ENCODE measurements at places on chromosomes 2 and 18. TPM values are rescaled to one million over a fixed set of nuclear protein-coding genes. Genes with fewer than 3 reads are reported as not detected.

Gene MBP
- total RNA-seq, result 29.1 TPM

Gene PMAIP1
- 73.9 TPM for total RNA-seq

DNA sequence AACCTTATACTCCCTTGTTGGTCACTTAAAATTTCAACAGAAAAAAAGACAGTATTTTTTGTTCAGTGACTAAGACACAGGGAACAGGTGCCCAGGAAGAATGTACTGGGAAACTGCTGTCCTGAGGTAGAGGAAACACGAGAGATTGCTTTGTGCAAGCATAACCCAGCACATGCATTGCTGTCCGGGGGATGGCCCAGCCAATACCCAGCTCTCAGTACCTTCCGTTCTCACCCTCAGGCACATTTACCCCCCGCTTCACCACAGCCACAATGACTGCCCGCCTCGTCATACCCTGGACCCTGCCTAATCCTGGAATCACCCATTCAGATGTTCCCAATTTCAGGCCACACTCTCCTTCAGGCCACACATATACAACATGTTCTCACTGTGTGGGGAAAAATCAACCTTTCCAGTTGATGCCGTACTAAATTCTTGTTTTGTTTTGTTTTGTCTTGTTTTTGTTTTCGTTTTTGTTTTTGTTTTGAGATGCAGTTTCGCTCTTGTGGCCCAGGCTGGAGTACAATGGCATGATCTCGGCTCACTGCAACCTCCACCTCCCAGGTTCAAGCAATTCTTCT, 140.7 kb downstream of the ESCO1 start:
- no peak for DNase-seq

- DNase-seq, result peak; percentile 14
Observed at GRCh38 chr18:6482198-6482977, 67.7 kb upstream of the L3MBTL4 start.

Gene GTF2A1L
- total RNA-seq, result not detected

Gene ABCB11
- total RNA-seq, result not detected

DNA sequence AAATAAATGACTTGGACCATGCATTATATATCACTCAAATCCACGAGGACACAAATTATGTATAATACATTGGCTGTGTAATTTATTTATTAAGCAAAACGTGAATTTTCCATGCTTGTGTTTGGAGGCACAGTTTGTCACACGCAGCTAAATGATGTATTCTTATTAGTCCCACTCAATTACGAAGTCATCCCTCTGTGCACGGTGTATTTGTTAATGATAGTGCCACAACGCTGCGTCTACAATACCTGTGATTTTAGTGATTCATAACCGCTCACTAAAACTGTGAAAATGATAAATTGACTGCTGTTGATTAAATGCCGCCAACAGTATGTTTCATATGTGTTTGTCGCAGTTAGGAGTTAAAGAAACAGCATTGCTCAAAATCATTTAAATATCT, 358.3 kb downstream of the ZNF516 start:
- DNase-seq, result no peak

Gene LRATD1
- 11.4 TPM for total RNA-seq

Gene GEN1
- total RNA-seq, result 9.1 TPM

DNA sequence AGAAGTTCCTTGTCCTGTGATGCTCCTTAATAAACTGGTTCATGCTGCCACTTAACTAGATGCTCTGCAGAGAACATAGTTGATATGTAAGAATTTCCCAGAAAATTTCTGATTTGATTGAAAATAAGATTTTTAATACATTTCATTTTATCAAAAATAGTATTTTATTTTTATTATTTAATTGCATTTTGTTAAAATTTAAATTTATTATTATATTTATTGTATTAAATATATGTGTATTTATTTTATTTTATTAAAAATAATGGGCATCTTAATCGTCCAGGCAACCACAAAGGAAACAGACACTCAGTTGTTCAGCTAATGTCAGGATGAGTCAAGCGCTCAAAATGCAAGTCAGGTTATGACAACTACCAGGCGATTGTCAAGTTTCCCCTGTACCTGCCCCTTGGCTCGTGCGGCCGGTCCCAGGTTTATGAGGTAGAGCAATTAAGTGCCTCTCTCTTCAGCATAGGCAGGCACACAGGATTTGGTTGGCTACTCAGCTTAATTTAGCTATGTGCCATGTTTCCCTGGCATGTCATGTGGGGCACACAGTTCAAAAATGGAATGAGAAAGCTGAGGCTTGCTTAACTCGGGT, 361.2 kb downstream of the RND3 start:
- peak; percentile 69 for DNase-seq

Gene OR6B2
- total RNA-seq, result not detected

- DNase-seq, result peak; percentile 26
Observed at GRCh38 chr2:85019121-85019520, 48.2 kb downstream of the KCMF1 start.

DNA sequence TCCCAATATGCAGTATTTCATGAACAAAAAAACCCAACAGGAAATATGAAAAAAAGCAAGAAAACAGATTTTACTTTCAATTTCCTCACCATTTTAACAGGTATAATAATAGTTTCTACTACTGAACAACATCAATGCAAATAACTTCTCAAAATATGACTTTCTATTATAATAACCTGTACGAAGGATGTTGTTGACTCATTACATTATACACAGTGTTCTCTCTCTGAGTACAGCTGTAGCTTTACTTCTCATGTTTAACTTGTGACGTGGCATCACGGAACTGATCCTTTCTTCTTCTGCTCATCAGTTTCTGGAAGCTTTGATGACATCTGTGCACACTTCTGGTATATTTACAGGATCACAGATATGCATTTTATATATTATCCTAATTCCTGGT, 40.0 kb downstream of the FAM228A start:
- DNase-seq, result no peak

Gene ASTL
- not detected for total RNA-seq

DNA sequence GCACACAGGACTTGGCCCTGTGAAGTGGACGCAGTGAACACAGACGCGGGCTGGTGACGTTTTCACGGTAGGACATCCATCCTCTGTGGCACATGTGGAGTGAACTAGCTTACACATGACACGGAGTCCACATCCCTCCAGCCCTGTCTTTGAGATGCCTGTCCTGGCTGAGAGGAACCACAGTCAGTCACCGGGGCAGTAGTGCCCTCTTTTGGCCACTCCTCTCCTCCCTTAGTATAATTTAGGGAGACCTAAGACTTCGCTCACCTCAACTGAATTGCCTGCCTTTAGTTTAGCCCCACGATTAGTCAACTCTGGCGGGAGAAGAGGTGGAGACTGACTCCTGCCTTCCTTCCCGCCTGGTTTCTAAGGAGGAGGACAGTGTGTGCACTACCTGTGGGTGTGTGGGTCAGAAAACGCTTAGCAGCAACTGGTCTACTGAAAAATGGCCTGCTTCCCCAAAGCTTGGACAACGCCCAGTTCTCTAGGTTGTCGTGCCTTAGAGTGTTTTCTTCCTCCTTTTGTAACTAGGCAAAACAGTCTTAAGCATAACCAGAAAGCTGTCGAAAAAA, 70.6 kb downstream of the MBP start:
- no peak for DNase-seq

- no peak for DNase-seq
Observed at GRCh38 chr2:179861416-179862067, at the start of gene ZNF385B. ZNF385B (minus strand) TSS chr2:179861612.

Gene ANKRD53
- 0.54 TPM for total RNA-seq

Gene MC4R
- not detected for total RNA-seq

Gene SAP130
- 9.3 TPM for total RNA-seq

GRCh38 chr18:48104705-48105104, 174.2 kb upstream of the SMAD2 start:
- DNase-seq, result no peak

DNA sequence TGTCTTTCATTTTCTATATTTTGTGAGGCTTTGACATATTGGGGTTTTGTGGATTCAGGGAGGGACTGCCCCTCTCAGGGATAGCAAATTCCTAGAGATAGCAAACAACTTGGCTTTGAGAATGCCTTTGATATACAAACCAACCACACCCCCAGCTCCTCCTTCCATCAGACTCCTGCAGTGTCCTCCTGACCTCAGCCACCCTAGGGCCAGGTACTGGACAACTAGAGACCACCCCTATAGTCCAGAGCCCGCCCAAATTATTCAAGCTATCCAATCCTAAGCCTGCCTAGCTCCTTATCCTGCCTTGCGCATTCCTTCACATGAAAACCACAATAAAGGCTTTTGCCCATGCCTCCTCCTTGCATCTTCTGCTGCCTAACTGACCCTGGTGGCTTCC, 22.9 kb upstream of the STAM2 start:
- DNase-seq, result no peak
